ENCODE measurements at places on chromosomes 4 and X.

DNA sequence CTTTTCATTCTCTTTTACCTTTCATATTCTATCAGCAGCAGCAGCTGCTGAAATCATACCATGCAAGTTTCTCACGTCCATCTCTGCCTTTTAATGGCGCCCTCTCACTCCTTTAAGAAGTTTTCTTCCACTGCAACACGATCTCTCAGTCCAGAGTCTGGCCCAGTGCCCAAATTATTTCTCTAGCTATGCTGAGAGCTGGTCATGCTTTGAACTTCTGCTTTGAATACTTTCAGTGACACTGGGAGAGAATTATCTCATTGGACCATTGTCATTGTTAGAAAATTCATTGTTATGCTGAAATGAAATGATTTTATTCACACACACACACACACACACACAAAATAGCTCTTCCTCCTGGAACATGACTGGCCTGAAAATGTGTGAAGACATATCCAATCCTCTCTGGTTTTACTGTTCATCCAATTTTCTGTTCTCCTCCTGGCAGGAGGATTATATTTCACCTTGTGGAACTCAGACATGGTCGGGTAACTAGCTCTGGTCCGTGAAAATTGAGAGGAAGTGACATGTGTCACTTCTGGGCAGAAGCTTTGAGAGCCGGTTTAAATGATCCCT is 1.3 kb upstream of the PDHA1 start:
- DNase-seq: no peak

GRCh38 chr4:37645736-37646135 is 40.4 kb downstream of the RELL1 start:
- no peak for DNase-seq

DNA sequence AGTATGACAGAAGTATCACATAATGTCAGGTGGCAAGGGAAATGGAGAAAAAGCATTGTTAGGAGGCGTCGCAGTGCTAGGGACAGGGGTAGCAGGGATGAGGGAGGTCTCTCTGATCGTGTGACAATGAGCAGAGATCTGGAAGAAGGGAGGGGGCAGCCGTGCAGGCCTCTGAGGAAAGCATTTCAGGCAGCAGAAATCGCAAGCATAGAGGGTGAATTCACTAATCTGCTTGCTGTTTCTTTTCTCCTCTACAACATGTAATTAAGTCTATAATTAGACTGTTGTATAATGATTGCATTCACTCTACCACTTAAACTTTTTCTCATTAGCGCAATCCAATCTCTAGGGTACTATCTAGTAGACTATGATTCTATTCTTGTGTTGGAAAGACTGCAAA is 9.1 kb downstream of the CYP4V2 start:
- no peak for DNase-seq

GRCh38 chr4:41569961-41570360 is 32.0 kb downstream of the LIMCH1 start:
- no peak for DNase-seq

DNA sequence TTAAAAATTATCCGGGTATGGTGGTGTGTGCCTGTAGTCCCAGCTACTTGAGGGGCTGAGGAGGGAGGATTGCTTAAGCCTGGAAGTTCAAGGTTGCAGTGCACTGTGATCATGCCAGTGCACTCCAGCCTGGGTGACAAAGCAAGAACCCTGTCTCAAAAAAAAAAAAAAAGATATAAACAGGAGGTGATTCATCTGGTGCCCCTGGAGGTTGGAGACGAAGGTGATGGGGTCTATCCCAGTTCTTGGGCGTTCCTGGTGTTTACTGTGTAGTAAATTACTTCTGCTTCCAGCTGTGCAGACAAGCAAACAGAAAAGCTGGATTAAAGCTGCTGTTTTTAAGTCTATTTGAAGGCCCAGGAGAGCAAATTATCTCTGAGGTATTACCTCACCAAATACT is 19.9 kb downstream of the GPKOW start:
- no peak for DNase-seq

GRCh38 chrX:3550160-3550751 is 163.2 kb downstream of the PRKX start:
- no peak for DNase-seq

- no peak for DNase-seq
Observed at GRCh38 chrX:15953801-15954200, 99.2 kb upstream of the AP1S2 start.

GRCh38 chr4:167893531-167893930 is 198.8 kb upstream of the ANXA10 start:
- DNase-seq: no peak

DNA sequence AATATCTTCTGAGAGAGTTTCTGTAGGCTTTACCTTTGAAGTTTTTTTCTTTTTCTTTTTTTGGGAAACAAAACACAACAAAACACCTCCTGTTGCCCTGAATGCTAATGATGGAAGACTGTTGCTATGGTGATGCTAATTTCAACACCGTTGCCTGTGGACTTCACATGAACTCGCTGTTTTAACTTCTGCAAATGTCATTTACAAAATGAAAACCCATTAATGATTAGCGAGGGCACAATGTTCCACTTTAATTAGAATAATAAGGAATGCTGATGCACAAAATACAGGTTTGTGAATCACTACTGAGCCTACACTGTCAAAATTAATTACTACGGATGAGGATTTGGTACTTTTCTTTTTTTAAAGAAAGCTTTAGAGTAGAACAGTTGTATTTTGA is 227.1 kb upstream of the FTHL17 start:
- DNase-seq: no peak

DNA sequence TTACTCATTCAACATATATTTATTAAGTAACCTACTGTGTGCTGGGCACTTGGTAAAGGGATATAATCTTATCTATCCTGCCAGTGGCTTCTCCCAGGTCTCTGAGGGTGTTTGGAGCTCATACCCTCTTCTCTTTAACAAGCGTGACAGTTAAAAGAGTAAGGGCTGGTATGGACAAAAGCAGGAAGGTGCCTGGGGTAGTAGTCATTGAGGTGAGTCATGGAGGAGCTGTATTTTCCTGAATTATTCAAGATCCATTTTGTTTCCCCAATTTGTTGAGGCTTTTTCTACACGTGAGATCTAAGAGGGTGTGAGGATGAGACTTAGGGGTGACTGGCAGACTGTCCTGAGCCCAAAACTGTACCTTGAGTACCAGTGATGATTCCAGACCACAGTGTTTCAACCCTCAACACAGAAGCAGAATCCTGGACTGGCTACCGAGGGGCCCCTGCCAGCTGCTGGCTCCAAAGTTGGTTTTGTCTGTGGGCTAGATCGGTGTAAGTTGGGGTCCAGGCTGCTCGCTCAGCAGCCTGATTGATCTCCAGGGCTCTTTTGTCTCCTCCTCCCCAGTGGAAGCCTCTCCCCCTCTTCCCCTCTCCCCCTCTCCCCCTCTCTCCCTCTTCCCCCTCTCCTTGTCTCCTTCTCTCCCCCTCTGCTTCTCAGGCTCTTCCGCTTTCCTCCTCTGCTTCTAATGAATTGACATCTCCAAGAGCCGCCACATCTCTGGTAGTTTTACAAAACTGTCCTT is at the start of gene DRP2:
DRP2 (plus strand) TSS at position 671 of the 748 bp plus-strand sequence. CDS start 11,862 bp downstream, outside the sequence.
- DNase-seq: no peak

DNA sequence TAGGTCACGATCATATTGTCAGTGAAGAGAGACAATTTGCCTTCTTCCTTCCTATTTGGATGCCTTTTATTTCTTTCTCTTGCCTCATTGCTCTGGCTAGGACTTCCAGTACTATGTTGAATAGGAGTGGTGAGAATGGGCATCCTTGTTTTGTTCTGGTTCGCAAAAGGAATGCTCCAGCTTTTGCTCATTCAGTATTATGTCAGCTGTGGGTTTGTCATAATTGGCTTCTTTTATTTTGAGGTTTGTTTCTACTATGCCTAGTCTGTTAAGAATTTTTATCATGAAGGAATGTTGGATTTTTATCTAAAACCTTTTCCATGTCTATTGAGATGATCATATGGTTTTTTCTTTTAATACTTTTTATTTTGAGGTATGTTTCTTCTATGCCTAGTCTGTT is 152.3 kb upstream of the MAD2L1 start:
- no peak for DNase-seq

DNA sequence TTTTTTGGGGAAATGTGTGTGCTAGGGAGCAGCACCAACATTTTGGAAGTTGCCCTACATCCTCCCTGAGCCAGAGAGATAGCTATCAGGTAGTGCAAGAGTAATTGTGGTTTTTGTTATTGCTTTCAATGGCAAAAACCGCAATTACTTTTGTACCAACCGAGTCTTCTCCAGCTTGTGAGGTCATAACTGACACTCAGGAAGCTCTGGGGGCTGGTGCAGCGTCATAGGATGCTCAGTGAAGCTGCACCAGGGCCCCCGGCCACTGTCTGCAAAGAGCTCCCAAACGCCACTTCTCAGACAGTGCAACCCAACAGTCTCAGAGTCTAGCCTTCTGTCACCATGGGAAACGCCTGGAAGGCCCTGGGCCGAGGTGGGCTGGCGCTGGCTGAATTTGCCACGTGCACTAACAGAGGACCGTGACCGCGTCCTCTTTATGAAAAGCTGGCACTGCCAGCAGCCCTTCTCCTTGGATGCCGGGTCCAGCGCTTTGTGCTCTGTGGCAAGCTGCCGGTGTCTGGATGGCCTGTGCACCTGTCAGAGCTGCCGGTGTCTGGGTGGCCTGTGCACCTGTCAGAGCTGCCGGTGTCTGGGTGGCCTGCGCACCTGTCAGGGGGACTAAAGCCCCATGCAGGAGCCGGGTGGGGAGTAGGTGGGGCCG is 19.4 kb downstream of the SH3TC1 start:
- no peak for DNase-seq

DNA sequence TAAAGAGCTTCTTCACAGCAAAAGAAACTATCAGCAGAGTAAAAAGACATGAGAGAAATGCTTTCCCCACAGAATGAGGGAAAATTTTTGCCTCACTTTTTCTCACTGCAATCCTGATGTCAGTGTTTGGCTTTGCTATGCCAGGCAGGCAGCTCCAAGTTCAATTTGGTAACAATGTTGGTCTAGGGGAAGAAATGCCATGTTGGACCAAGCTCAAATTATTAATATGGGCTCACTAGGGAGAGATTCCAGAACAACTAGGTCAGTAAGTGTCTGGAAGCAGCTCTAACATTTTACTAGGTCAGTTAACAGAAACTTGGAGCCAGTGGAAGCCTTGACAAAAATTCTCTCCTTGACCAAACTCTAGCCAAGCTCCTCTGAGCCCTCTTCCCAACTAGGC is 95.4 kb downstream of the NAF1 start:
- DNase-seq: no peak

DNA sequence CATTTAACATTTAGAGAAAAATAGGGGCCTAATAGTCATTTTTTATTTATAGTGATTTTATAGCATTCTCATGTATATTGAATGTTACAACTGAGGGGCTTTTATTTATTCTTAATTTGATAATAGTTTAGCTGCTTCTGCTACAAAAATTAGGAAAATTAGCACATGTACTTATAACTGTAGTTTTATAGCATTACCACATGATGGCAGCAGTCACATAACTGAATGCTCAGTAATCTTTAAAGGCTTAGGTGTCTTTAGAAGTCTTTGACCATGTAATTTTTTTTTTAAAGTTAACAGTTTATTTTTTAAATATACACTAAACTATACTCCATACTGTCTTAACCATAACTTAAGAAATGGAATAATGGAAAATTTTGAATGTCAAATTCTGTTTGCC is 136.6 kb downstream of the STAG2 start:
- no peak for DNase-seq

DNA sequence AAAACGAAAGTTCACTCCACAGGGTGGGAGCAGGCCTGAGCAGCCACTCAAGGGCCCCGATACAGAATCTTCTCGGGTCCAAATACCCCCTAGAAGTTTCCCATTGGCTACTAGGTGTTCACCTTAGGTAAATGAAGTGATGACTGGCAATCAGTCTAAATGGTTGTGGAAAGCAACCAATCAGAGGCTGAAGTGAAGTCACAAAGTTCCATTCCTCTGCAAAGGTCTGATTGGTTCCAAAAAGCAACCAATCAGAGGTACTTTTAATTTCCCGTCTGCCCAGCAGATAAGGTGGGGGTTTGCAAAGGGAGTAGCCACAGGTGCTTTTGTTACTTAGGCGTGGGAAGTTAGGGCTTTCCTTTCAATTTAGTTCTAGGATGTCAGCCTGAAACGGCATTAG is 58.2 kb upstream of the NKAP start:
- DNase-seq: no peak

- no peak for DNase-seq
Observed at GRCh38 chr4:25916870-25917269, 2.9 kb downstream of the SMIM20 start.

DNA sequence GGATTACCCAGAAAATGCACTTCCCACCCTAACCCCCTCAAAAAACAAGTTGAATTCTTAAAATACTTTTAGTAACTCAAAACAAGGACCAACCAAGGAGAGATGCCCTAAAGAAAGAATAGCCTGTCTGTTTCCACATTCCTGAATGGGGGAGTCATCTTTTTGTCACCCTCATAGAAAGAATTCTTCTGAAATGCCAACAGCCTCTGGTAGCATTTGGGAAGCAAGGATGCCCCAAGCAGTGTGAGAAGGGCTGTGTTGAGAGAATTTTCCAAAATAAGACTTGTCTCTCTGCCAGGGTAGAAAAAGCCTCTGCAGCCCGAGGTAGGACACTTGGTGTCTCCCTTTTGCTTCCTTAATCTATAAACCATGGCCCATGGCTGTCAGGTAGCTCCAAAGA is 173.1 kb upstream of the VCX3A start:
- DNase-seq: no peak

DNA sequence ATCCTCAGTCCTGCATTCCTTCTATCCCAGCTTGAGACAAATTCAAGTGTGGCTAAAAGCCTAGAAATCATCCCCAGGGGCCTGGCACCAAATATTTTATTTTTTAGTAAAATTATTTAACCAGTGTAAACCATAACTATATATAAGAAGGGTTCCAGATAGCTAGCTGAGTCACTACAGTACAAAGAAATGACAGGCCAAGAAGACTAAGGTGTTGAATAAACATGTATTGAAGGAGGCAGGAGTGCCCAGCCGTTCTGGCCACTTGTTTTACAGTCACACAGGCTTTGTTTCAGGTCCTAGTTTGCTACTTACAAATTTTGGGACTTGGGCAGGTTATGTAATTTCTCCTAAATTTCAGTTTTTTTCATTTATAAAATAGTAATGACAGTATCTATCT is 225.9 kb upstream of the PITX2 start:
- no peak for DNase-seq

GRCh38 chr4:114306946-114307345 is 291.7 kb upstream of the UGT8 start:
- no peak for DNase-seq

- no peak for DNase-seq
Observed at GRCh38 chr4:138565576-138565975, 323.4 kb upstream of the SLC7A11 start.

GRCh38 chr4:121096629-121097028 is 24.3 kb upstream of the NDNF start:
- no peak for DNase-seq

All from stimulated activated CD4-positive, alpha-beta T cell treated with anti-CD3 and anti-CD28 coated beads, TNF-alpha, amount 100 ng/mL, for 24 hours (primary cell).